ENCODE measurements at places on chromosomes 11 and 22.

GRCh38 chr22:42619261-42620063, 4.8 kb upstream of the POLDIP3 start:
- no peak for DNase-seq

- no peak for DNase-seq
These were observed 39.2 kb upstream of the LRRC32 start for GRCh38 chr11:76709756-76710155.

- DNase-seq, result no peak
These were observed 375.7 kb downstream of the SHANK2 start for GRCh38 chr11:70876685-70877084.

GRCh38 chr11:11456866-11457265, 103.8 kb upstream of the CSNK2A3 start:
- no peak for DNase-seq

GRCh38 chr22:39946126-39946502, 14.1 kb upstream of the TMA7B start:
- no peak for DNase-seq

DNA sequence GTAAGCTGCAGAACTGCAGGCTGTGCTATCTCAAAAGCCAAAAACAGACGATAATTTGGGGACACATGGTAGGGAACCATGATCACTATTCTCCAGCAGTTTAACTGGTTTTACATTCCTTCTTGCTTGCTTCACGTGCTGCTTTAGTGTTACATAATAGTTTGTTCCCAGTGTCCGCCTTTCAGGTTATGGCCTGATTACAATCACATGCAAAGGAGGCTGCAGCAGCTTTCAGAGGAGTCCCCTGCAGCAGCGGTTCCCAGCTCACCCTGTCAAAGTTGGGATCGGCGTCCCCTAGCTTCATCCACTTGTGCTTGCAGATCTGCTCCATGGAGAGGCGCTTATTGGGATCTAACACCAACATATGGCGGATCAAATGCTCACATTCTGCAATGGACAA, 39.2 kb upstream of the APOA1 start:
- no peak for DNase-seq

GRCh38 chr11:27663326-27663725, 36.9 kb downstream of the BDNF start:
- DNase-seq, result no peak

DNA sequence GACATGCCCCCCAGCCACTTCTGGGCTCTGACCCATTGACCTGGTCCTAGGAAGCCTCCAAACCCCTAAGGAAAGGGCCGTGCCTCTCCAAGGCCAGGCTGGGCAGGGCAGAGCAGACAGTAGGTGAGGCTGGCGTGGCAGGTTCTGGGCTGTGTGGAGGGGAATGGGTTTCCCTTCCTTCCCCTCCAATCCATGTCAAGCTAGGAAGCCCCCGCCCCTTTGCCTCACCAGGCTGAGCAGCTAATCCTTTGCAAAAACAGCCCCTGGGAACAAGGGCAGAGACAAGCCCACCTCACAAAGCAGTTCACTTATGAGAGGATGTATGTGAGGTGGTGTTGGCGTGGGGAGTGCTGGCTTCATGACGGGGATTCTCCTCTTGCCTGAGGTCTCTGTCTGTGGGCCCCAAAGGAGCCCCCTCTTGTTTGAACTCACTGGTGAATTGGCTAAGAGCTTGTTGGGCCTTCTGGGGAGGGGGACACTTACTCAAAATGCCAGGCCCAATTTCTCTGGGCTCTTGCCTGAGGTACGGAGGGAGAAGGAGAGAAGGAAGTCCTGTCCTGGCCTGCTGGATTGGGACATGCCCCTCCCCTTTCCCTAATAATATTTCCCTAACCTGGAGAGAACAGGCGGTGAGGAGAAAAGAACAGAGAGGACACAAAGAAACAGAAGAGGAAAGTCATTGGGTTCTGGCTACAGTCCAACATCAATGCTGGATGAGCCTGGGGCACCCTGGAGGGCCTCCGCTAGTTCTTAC, 1.6 kb upstream of the TRIM29 start:
- DNase-seq, result no peak

- DNase-seq, result no peak
These were observed 416.7 kb upstream of the CHORDC1 start for GRCh38 chr11:90639461-90639993.

DNA sequence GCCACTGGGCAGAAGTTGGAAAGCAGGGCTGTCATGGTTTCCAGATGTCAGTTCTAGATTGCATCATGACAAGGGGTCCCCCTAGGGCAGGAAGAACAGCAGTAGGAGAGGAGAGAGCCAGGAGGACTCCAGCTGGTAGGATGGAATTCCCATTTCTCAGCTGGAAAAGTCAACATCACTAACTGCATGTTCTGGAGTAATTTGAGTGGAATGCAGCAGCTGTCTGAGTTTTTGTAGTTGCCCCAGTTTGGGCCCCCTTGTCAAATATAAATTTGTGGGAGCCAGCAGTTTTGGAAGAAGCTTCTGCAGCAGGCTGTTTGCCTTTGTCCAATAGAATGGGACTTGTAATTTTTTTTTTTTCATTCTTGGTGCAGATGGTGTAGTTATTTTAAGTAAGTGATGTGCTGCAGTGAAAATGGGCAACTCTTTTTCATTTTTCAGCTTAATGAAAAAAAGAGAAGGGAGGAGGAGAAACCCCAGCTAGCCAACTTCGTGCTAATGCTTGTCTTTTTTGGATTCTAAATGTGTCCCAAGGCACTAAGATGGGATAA, 86.9 kb downstream of the LDLRAD3 start:
- DNase-seq, result peak; percentile 15

DNA sequence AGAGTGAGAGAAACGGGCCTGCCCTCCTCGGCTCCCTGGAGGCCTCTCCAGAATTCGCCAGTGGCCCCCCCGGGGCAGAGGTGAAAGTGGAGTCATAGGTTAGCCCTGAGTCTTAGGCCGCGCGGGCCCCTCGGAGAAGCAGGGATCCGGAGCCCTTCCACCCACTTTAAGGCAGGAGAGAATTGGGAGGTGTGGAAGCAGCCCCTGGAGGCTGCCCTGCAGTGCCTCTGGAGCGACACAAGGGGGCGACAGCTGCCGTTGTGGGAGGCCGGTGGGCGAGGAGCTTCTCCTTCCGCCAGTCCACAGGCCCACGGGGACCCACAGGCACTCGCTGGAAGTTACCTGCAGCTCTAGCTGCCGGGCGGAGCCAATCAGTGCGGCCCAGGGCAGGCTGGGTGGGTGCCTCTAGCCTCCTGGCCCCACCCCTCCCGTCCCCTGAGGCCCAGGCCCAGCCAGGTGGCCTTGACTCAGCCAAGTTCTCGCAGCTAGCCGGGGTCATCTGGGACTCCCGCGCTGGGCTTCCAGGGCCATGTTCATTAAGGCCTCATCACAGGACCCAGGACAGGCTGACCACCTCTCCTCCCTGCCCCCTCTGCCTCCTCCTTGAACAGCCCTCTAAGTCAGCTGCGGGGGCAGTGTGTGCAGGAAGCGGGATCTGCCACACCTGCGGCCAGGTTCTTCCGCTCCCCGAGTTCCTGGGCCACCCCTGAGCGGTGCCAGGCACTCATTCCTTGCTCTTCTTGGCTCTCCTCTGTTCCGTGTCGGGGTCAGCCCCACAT, 5.0 kb downstream of the DGKZ start:
- peak; percentile 47 for DNase-seq

DNA sequence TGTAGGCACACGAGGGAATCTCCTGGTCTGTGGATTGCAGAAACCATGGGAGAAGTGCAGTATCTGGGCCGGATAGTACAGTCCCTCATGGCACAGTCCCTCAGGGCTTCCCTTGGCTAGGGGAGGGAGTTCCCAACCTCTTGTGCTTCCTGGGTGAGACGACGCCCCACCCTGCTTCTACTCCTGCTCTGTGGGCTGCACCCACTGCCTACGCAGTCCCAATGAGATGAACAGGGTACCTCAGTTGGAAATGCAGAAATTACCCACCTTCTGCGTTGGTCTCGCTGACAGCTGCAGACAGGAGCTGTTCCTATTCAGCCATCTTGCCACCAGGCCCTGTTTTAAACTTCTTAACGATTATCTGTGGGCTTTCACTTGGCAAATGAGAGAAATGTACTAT, 157.2 kb upstream of the CARD18 start:
- DNase-seq, result peak; percentile 19

GRCh38 chr11:118851970-118852369, 31.7 kb upstream of the CXCR5 start:
- no peak for DNase-seq

- DNase-seq, result no peak
These were observed 177.5 kb upstream of the GRIA4 start for GRCh38 chr11:105432241-105432995.

- DNase-seq, result no peak
These were observed 101.7 kb downstream of the CWC15 start for GRCh38 chr11:94871491-94872185.

- DNase-seq, result no peak
These were observed 77.7 kb downstream of the LARGE1 start for GRCh38 chr22:33842421-33843094.

Measured in Daoy (cell line).